ENCODE measurements at places on chromosomes 1 and 21. TPM values are rescaled to one million over a fixed set of nuclear protein-coding genes. Genes with fewer than 3 reads are reported as not detected.

GRCh38 chr1:171158096-171158495 is 27.0 kb upstream of the FMO2 start:
- DNase-seq: no peak
- no peak overlapping the region for H3K27ac ChIP-seq
- H3K4me3 ChIP-seq: no peak overlapping the region

DNA sequence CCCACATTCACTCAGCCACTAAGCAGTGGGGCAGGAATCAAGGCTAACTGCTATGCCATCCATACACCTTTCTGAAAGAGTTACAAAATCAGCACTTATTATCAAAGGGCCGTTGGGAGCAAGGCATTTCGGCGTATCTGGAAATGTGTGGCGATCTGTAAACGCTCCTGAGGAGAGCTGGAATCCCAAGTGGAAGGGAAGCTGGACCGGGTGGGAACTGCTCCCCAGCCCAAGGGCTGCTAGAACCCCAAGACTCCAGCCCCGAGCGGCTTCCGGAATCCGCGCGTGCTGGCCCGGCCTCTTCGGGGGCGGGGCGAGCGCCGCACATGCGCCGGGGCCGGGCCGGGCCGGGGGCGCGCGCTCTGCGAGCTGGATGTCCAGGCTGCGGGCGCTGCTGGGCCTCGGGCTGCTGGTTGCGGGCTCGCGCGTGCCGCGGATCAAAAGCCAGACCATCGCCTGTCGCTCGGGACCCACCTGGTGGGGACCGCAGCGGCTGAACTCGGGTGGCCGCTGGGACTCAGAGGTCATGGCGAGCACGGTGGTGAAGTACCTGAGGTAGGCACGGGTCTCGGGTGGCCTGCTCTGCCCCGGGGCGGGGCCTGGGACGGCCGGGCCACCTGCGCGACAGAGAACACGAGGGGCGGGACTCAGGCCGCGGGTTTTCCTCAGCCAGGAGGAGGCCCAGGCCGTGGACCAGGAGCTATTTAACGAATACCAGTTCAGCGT is at the start of gene NAXE:
NAXE (plus strand) TSS at position 345 of the 726 bp plus-strand sequence; CDS start at position 374, 29 bp downstream.
- DNase-seq: peak; percentile 73
- H3K27ac ChIP-seq: peak within 1 kb of the TSS; percentile 86
- H3K27me3 ChIP-seq: no peaks in the 10 kb centered on the region
- H3K4me3 ChIP-seq: peak within 1 kb of the TSS; percentile 91
- H3K4me1 ChIP-seq: peaks cover 3% of the 10 kb centered on the region

DNA sequence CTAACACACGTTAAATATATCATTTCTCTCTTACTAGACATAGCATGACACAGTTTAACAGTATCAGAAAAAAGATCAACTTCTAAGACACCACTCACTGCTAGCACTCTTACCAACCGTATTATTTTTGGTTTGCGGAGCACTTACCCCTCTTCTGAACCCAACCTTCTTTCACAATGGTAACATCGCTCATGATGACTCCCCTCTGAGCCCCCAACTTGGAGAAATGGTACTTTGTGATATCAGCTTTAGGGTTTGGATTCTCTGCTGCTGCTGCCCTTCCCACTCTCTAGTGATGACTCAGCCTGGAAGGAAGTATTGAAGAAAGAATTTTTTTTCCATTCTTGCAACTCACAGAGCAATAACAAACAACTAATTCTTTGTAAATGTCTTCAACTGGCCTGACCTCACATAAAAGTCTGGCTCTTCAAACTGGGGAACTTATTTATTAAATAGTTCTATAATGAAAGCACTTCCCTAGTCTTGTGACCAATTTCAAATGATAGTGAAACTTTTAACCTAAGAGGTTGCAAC is 7.0 kb downstream of the AKT3 start:
- no peak for DNase-seq
- no peaks in the 10 kb centered on the region for H3K36me3 ChIP-seq
- peak overlapping the region; percentile 65 for H3K27ac ChIP-seq
- H3K27me3 ChIP-seq: no peaks in the 10 kb centered on the region

MIXL1 gene
- polyA plus RNA-seq: 0.01 TPM

GRCh38 chr1:46526691-46527291 is 24.7 kb downstream of the KNCN start:
- no peak for DNase-seq
- peaks cover 6% of the 10 kb centered on the region for H3K4me1 ChIP-seq
- H3K4me3 ChIP-seq: no peak overlapping the region
- H3K36me3 ChIP-seq: no peaks in the 10 kb centered on the region
- peaks cover 59% of the 10 kb centered on the region for H3K27me3 ChIP-seq
- H3K27ac ChIP-seq: no peak overlapping the region

DNA sequence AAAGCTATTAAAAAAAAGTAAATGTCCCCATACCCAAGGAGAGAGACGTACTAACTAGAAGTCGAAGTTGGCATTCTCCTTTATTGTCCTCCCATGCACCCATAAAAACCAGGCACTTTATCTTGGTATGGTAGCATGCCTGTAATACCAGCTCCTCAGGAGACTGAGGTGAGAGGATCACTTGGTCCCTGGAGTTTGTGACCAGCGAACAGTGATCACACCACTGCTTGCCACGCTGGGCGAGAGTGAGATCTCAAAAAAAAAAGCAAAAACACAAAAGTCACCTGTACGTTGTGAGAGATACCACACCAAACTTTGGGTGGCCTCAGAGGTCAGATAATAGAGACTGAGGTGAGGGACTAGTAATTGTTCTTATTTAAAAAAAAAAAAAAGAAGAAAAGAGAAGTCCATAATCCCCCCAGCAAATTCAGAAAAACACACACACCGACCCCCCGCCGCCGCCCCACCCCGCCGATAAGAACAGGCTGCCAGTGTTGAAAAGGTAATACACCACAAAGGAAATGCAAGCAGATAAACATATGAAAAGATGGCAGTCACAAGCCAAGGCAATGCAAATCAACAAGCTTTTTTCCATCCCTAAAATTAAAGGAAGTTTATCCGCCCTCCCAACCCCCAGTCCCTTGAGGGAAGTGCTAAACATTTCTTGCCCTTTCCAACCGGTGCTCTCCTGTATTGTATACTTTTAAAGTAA is 3.6 kb downstream of the L1TD1 start:
- H3K27me3 ChIP-seq: peaks cover 34% of the 10 kb centered on the region
- no peak overlapping the region for H3K27ac ChIP-seq
- no peak overlapping the region for H3K4me3 ChIP-seq
- DNase-seq: no peak

Measured in heart right ventricle (tissue), 16 donors.